ENCODE measurements at places on chromosomes 1 and 21.

DNA sequence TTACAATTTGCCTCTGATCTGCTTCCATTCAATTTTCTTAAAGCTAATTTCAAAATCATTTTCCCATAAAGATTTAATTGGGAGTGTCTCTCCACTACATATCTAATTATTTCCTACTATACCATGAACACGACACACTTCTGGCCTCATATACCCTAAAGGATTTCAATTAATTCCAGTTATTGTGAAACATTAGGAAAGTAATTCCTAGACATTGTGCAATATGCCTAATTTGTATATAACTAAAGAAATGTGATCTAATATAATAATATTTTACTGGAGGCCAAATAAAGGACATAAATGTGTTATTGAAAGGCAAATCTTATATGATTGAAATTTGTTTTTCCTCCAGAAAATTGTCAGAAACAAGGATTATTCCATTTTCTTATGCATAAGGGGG is 727.2 kb upstream of the ADGRL2 start:
- DNase-seq, result no peak

GRCh38 chr21:17925000-17925610 is 105.9 kb upstream of the C21orf91 start:
- no peak for DNase-seq

DNA sequence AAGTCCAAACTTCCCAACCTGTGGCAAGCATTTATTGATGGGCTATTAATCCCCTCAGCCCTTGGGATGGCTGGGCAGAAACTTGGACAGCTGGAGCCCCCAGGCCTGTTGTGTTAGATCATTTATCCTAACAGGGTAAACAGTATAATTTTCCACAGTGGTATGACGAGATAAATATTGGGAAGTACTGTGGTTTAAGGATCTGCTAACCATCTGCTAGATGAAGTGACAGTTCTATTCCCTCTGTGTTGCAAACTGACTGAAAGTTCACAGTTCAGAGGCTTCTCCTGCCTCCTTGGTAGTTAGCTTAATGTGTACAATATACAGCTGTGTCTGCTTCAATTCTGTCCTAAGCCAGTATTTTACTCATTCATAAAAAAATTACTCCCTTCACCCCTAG is 127.5 kb upstream of the CHODL start:
- DNase-seq, result no peak

GRCh38 chr1:43074244-43074643 is 97.8 kb downstream of the EBNA1BP2 start:
- DNase-seq, result no peak

GRCh38 chr1:247855911-247856310 is 1.1 kb upstream of the TRIM58 start:
- DNase-seq, result no peak

Measured in activated CD8-positive, alpha-beta memory T cell treated with anti-CD3 and anti-CD28 coated beads for 4 hours (primary cell).